Aorta (tissue), 5 donors: ENCODE measurements at places on chromosomes 3 and 15. TPM values are rescaled to one million over a fixed set of nuclear protein-coding genes. Genes with fewer than 3 reads are reported as not detected.
A peak's percentile ranks its signal among the peaks of the same experiment; 100 is the strongest.

Gene ASB14
- not detected for total RNA-seq

Gene TMEM207
- total RNA-seq: not detected

Gene TRMT10C
- 14.8 TPM for total RNA-seq

Gene ERC2
- 0.27 TPM for total RNA-seq

Gene CRTC3
- 60.8 TPM for total RNA-seq

Gene LSMEM2
- total RNA-seq: 0.51 TPM

Gene BFSP2
- not detected for total RNA-seq

Gene SAMMSON
- 14.7 TPM for total RNA-seq

DNA sequence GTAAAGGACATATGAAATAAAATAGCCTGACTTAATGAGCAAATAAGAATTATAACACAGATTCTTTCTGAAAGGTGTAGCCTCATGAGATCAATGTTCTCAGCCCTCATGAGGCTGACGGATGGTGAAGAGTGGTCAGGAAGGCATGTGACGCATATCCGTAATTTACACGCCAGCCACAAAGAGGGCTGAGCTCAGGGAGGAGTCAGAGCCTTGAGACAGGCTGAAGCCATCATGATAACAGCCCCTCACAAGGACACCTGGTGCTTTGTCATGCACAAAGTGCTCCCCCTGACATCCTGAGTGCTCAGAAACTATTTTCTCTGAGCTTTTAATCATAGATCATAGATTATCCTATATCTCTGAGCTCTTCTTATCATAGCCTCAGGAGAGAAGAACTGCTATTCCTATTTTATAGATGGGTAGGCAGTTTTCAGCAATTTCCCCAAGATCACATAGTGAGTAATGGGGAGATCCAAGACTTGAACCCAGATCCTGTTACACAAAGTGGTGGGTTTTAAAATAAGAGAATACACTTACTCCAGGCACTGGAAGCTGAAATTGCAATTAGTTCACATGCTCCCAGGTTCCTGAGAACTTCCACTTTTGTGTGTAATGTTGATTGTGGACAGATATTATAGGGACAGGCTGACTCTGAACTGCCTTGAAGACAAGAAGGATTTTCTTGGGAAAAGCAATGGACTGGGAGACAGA, 267.1 kb downstream of the RPLP1 start:
- H3K4me1 ChIP-seq: no peaks in the 10 kb centered on the region
- H3K36me3 ChIP-seq: no peaks in the 10 kb centered on the region
- DNase-seq: peak; percentile 60
- no peak overlapping the region for H3K27ac ChIP-seq
- no peaks in the 10 kb centered on the region for H3K27me3 ChIP-seq
- H3K4me3 ChIP-seq: no peak overlapping the region

GRCh38 chr3:7999384-7999783, 502.2 kb upstream of the LMCD1 start:
- H3K36me3 ChIP-seq: no peaks in the 10 kb centered on the region
- no peaks in the 10 kb centered on the region for H3K27me3 ChIP-seq
- H3K4me3 ChIP-seq: no peak overlapping the region
- H3K4me1 ChIP-seq: no peaks in the 10 kb centered on the region
- DNase-seq: no peak

GRCh38 chr15:65318870-65319356, 14.4 kb downstream of the RNU5B-1 start:
- no peaks in the 10 kb centered on the region for H3K27me3 ChIP-seq
- DNase-seq: peak; percentile 90
- no peak overlapping the region for H3K4me3 ChIP-seq
- H3K36me3 ChIP-seq: no peaks in the 10 kb centered on the region

GRCh38 chr15:29568840-29569532, 253.3 kb downstream of the TJP1 start:
- no peak for DNase-seq
- H3K36me3 ChIP-seq: no peaks in the 10 kb centered on the region
- no peak overlapping the region for H3K27ac ChIP-seq
- H3K27me3 ChIP-seq: no peaks in the 10 kb centered on the region
- H3K4me1 ChIP-seq: no peaks in the 10 kb centered on the region

GRCh38 chr3:146504498-146505197, 35.3 kb upstream of the PLSCR2 start:
- no peaks in the 10 kb centered on the region for H3K27me3 ChIP-seq
- H3K4me3 ChIP-seq: no peak overlapping the region
- DNase-seq: no peak
- no peaks in the 10 kb centered on the region for H3K4me1 ChIP-seq
- H3K27ac ChIP-seq: no peak overlapping the region

GRCh38 chr3:125220727-125221429, 8.3 kb upstream of the SLC12A8 start:
- no peak overlapping the region for H3K27ac ChIP-seq
- H3K4me3 ChIP-seq: no peak overlapping the region
- no peaks in the 10 kb centered on the region for H3K4me1 ChIP-seq
- no peaks in the 10 kb centered on the region for H3K36me3 ChIP-seq

GRCh38 chr3:72162649-72163184, 377.8 kb upstream of the PROK2 start:
- no peak overlapping the region for H3K4me3 ChIP-seq
- no peak overlapping the region for H3K27ac ChIP-seq
- no peaks in the 10 kb centered on the region for H3K36me3 ChIP-seq
- no peak for DNase-seq

DNA sequence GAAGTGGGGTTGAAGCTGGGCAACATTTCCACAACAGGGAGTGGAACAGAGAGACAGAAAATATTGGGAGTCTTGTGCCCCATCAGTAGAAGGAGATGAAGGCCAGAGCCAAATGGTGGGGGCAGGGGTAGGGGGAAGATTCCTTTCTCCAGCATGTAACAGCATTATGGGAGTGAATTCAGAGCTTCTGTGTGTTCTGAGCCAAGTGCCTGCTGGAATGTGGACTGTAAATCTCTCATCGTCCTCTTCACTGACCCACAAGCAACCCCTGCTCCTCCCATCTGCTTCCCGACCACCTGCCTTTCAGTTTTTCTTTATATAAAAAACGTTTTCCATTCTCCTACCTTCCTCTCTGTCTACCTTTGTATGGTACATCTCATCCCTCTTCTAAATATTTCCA, 344.2 kb upstream of the TPRG1 start:
- no peaks in the 10 kb centered on the region for H3K36me3 ChIP-seq
- no peak for DNase-seq
- no peaks in the 10 kb centered on the region for H3K27me3 ChIP-seq
- H3K4me1 ChIP-seq: peaks cover 1% of the 10 kb centered on the region

DNA sequence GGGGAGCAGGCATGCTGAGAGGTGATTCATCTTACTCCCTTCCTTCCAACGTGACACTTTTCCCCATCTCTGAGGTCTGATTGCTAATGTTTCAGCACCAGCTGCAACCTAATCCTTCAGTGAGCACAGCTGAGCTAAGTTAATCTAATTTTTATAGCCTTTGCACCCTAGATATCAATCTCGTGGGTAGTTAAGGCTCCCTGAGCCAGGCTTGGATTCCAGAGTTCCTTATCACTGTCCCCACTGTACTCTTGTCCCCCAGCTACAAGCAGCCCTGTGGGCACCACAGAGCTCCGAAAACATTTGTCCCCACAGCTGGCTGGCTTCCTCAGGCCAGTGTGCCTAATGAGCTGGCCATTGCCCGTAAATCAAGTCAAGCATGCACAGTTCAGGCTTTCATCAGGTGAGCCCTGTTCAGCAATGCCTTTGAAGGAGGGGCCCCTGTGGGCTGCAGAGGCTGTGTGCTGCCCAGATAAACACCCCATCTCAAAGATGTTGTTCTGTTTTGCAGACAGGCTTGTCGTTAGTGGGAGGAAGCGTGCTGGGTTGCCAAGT, 376.9 kb upstream of the RASGRP1 start:
- H3K4me1 ChIP-seq: no peaks in the 10 kb centered on the region
- no peak overlapping the region for H3K4me3 ChIP-seq
- DNase-seq: no peak
- H3K27ac ChIP-seq: no peak overlapping the region

GRCh38 chr3:48848816-48849515, 1.3 kb upstream of the PRKAR2A start:
- H3K4me3 ChIP-seq: no peak overlapping the region
- H3K27me3 ChIP-seq: no peaks in the 10 kb centered on the region
- no peaks in the 10 kb centered on the region for H3K36me3 ChIP-seq
- H3K4me1 ChIP-seq: peaks cover 7% of the 10 kb centered on the region
- DNase-seq: no peak
- no peak overlapping the region for H3K27ac ChIP-seq

- H3K27ac ChIP-seq: peak overlapping the region; percentile 3
- DNase-seq: peak; percentile 73
- no peaks in the 10 kb centered on the region for H3K4me1 ChIP-seq
- H3K36me3 ChIP-seq: no peaks in the 10 kb centered on the region
- no peaks in the 10 kb centered on the region for H3K27me3 ChIP-seq
- H3K4me3 ChIP-seq: no peak overlapping the region
These were observed 1.3 kb upstream of the LRRC58 start for GRCh38 chr3:120350401-120350941.

- H3K27ac ChIP-seq: peak overlapping the region; percentile 82
- no peaks in the 10 kb centered on the region for H3K36me3 ChIP-seq
- no peak for DNase-seq
- H3K4me3 ChIP-seq: no peak overlapping the region
These were observed 73.4 kb downstream of the RFTN1 start for GRCh38 chr3:16439848-16440708.

DNA sequence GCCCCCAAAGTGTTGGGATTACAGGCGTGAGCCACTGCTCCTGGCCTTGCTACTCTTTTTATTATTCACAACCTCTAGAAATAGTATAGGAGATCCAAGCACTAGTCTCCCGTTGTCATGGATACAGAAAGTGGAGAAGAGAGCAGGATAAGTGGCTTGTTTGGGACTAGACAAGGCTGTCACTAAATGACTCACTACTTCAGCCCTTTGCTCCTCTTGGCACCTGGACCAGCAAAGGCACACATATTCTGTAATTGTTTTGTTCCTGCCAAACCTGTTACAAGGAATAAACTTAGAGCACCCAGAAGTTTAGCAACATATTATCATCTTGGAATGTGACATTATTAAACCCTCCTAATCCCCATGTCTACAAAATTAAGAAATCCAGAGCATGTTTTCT, 427.2 kb upstream of the THBS1 start:
- no peaks in the 10 kb centered on the region for H3K4me1 ChIP-seq
- no peak for DNase-seq
- no peaks in the 10 kb centered on the region for H3K36me3 ChIP-seq
- no peaks in the 10 kb centered on the region for H3K27me3 ChIP-seq
- no peak overlapping the region for H3K27ac ChIP-seq

DNA sequence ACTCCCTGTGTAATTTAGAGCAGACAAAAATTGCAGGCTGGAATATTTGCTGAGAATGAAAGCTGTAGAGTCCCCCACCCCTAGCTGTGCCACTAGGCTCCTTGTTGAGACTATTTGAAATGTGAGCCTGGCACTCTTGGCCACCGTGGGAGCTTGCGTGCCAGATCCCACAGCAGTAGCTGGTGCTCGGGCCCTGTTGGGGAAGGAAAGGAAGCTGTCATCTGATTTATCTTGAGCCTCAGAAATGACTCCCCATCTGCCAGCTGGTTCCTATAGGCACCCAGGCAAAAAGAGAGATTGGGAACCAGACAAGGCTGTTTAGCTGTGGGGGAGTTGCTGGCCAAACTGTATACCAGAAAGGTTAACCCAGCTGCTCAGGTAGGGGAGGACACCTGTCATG, 23.4 kb upstream of the CLEC3B start:
- H3K36me3 ChIP-seq: peaks cover 6% of the 10 kb centered on the region
- no peaks in the 10 kb centered on the region for H3K27me3 ChIP-seq
- no peaks in the 10 kb centered on the region for H3K4me1 ChIP-seq

GRCh38 chr15:45307230-45307924, 55.3 kb downstream of the SLC28A2 start:
- DNase-seq: no peak
- H3K36me3 ChIP-seq: no peaks in the 10 kb centered on the region
- H3K4me3 ChIP-seq: no peak overlapping the region
- no peaks in the 10 kb centered on the region for H3K27me3 ChIP-seq
- no peaks in the 10 kb centered on the region for H3K4me1 ChIP-seq

DNA sequence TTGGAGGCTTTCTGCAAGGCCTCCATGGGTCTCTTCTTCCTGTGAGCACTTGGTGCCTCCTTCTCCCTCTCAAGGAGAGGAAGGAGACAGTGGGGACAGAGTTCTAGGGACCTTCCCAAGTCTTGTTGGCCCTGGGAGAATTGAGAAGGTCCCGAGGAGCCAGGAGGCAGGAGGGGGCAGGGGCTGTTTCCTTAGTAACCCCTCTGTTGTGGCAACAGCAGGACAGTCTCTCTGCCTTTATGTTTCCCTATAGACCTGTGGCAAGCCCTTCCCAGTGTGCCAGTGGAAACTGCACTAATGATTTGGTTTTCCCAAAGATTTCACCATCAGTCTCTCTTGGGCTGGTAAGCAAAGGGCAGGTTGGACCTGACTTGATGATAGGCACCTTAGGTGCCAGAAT, 87.8 kb upstream of the GALNT15 start:
- peaks cover 6% of the 10 kb centered on the region for H3K4me1 ChIP-seq
- H3K36me3 ChIP-seq: no peaks in the 10 kb centered on the region
- H3K4me3 ChIP-seq: no peak overlapping the region
- H3K27me3 ChIP-seq: no peaks in the 10 kb centered on the region
- H3K27ac ChIP-seq: no peak overlapping the region

GRCh38 chr3:167958141-167958540, 137.6 kb downstream of the GOLIM4 start:
- no peak overlapping the region for H3K27ac ChIP-seq
- H3K27me3 ChIP-seq: no peaks in the 10 kb centered on the region
- H3K4me1 ChIP-seq: no peaks in the 10 kb centered on the region
- no peak overlapping the region for H3K4me3 ChIP-seq
- no peak for DNase-seq
- H3K36me3 ChIP-seq: no peaks in the 10 kb centered on the region

DNA sequence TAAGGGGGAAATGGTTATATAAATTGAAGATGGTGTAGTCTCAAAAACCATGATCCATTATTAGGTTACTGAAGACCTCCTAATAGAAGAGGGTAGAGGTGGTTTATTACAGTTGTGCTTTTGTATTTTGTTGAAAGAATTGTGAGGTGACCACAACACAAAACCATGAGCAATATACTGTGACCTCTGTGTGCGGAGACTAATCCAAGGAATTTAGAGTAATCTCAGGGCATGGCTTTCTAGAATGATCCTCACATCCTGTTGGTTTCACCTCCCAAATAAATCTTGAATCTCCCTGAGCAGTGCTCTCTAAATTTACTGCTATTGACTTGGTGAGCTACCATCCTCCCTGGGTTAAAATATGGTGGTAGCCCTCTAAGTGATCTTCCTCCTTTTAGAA, 52.3 kb downstream of the PTPRG start:
- H3K27me3 ChIP-seq: no peaks in the 10 kb centered on the region
- no peaks in the 10 kb centered on the region for H3K36me3 ChIP-seq
- no peak overlapping the region for H3K4me3 ChIP-seq
- no peak for DNase-seq
- H3K4me1 ChIP-seq: peaks cover 1% of the 10 kb centered on the region
- no peak overlapping the region for H3K27ac ChIP-seq

GRCh38 chr3:135844386-135844785, 121.1 kb upstream of the PPP2R3A start:
- H3K27me3 ChIP-seq: no peaks in the 10 kb centered on the region
- H3K4me3 ChIP-seq: no peak overlapping the region
- no peaks in the 10 kb centered on the region for H3K4me1 ChIP-seq
- no peak overlapping the region for H3K27ac ChIP-seq
